ENCODE measurements at places on chromosomes 7 and 10. TPM values are rescaled to one million over a fixed set of nuclear protein-coding genes. Genes with fewer than 3 reads are reported as not detected.

DNA sequence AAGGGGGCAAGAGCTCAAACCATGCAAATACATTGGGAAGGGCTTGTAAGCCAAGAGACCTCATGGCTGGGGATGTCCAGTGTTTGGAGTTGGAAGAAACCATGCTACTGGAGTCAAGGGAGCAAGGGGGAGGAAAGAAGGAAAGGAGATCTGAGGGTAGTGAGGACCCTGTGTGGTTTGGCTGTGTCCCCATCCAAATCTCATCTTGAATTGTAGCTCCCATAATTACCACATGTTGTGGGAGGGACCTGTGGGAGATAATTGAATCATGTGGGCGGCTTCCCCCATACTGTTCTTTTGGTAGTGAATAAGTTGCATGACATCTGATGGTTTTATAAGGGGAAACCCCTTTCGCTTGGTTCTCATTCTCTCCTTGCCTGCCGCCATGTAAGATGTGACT, 56.5 kb upstream of the ADRB1 start:
- peaks cover 8% of the 10 kb centered on the region for H3K27me3 ChIP-seq
- no peaks in the 10 kb centered on the region for H3K4me1 ChIP-seq
- H3K4me3 ChIP-seq = no peak overlapping the region

GRCh38 chr10:44307691-44308090, 77.2 kb downstream of the CXCL12 start:
- peaks cover 8% of the 10 kb centered on the region for H3K4me1 ChIP-seq
- H3K27me3 ChIP-seq = no peaks in the 10 kb centered on the region
- no peak overlapping the region for H3K27ac ChIP-seq
- no peaks in the 10 kb centered on the region for H3K36me3 ChIP-seq
- DNase-seq = no peak

Gene CCDC136
- 14.4 TPM for total RNA-seq

GRCh38 chr10:104331208-104331838, 6.9 kb downstream of the ITPRIP start:
- H3K27me3 ChIP-seq = no peaks in the 10 kb centered on the region
- peaks cover 95% of the 10 kb centered on the region for H3K4me1 ChIP-seq
- H3K4me3 ChIP-seq = peak overlapping the region; percentile 32
- peak; percentile 77 for DNase-seq

Gene INPP5A
- 29.2 TPM for total RNA-seq

Gene SHH
- total RNA-seq = 0.16 TPM

Gene HHEX
- not detected for total RNA-seq

- H3K4me3 ChIP-seq = no peak overlapping the region
- H3K36me3 ChIP-seq = no peaks in the 10 kb centered on the region
- H3K27me3 ChIP-seq = peaks cover 8% of the 10 kb centered on the region
- no peak overlapping the region for H3K27ac ChIP-seq
- DNase-seq = no peak
Observed at GRCh38 chr7:69596056-69596455, 2.2 kb upstream of the AUTS2 start.

Gene CUZD1
- 0.17 TPM for total RNA-seq

Gene PLOD3
- 164 TPM for total RNA-seq

DNA sequence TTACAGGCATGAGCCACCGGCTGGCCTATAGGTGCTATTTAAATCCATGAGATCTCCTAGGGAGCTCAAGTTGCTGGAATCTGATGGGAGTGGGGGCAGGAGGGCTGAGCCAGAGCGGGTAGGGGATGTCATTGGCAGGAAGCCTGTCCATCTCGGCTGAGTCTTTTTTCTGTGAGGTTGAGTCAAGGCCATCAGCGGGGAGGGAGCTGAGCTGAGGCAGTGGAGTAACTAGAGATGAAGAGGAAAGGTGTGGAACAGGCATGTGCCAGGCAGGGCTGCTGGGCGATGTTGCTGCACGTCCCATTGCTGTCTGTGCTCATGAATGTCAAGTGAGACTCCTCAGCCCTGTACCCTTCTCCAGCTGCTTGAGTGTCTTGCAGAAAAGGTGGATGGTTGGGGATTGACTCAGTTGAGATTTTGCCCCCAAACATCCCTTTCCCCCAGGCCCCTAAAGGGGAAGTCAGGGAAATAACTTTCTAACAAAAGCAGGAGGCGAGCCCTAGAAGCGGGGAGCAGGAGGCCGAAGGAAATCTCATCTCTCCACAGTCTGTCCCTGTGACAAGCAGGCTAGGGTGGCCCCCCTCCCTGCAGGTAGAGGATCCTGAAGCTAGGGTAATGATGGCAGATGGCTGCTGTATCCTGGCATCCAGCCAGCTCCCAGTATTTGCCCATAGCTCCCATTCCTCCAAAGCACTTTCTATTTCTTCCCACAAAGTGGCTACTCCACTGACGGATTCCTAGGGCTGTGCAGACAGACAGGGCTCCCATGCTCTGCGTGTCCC, 5.4 kb downstream of the ATP6V1F start:
- H3K27me3 ChIP-seq = peaks cover 3% of the 10 kb centered on the region
- no peak overlapping the region for H3K27ac ChIP-seq
- H3K4me3 ChIP-seq = no peak overlapping the region

DNA sequence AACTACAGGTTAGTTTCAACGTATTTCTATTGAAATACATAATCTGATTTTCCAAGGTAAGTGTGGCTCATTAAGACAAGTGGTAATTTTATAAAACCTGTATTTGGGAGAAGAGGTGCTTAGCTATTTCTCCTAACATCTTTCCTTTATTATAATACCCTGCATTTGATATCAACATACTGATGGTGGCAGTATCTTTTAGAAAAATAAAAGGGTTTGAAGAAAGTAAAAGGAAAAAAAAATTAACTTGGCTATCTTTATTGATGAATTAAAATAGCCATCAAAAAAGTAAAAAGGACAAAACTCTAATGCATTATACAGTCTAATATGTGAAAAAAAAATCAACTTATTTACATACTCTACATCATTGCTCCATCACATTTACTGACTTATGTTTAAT, 68.0 kb downstream of the NRBF2 start:
- no peak for DNase-seq
- no peak overlapping the region for H3K4me3 ChIP-seq
- H3K27ac ChIP-seq = no peak overlapping the region
- H3K36me3 ChIP-seq = peaks cover 21% of the 10 kb centered on the region

- H3K4me1 ChIP-seq = no peaks in the 10 kb centered on the region
- no peak for DNase-seq
- no peak overlapping the region for H3K27ac ChIP-seq
Observed at GRCh38 chr7:87816389-87816788, 59.8 kb downstream of the SLC25A40 start.
